ENCODE measurements at places on chromosomes 3 and 15.

DNA sequence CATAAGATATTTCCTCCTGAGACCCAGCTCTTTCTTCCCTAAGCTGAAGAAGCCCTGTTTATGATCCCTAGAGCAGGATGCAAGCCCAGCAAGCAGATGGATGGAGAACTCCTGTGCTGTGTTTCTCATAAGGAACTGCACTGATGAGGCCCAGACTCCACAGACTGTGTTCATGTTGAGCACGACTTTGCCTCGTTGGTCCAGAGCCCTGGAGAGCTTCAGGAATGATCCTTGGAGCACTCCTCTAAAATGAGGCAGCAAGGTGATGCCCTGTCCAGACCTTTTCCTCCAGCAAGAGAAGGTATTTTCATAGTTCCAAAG, 83.8 kb downstream of the MYLK start:
- peak; percentile 34 for DNase-seq

GRCh38 chr3:128197855-128198254, 44.6 kb downstream of the EEFSEC start:
- DNase-seq: no peak

GRCh38 chr15:72919936-72920465, 132.3 kb upstream of the NEO1 start:
- DNase-seq: no peak

DNA sequence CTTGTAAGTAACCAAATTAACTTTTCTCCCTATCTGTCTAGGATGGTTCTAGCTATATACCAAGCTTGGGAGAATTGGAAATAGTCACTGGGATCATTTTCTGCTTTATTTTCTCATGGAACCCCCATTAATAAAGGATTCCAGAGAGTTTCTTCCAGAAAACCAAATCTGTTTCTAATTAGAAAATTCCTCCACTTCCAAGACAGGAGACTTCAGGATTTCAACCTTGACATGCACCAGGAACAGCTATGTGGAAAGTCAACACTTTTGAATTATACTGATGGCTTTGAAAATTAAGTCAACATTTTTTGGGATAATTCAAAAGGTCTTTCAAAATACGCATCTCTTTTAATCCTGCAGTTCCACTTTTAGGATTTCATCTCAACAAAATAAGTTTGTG, 138.3 kb downstream of the MEX3B start:
- DNase-seq: no peak

GRCh38 chr3:111605493-111605892, 10.3 kb upstream of the ZBED2 start:
- no peak for DNase-seq

DNA sequence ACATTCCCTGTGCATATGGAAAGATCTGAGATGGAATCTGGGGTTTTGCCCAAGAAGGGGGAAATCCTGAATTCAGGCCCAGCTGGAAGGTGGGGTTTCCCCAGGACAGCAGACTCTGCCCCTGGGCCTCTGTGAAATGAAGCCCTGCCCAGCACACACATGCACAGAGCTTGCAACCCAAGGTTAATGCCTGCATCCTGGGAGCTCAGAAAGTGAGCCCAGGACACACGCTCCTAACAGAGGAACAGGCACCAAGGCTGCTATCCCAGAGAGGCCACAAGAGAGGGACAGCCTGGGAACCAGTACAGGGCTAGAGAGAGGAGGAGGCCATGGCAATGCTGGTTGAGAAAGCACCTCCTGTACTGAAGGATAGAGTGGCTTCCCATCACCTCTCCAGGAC, 16.1 kb downstream of the SEMA5B start:
- DNase-seq: no peak

DNA sequence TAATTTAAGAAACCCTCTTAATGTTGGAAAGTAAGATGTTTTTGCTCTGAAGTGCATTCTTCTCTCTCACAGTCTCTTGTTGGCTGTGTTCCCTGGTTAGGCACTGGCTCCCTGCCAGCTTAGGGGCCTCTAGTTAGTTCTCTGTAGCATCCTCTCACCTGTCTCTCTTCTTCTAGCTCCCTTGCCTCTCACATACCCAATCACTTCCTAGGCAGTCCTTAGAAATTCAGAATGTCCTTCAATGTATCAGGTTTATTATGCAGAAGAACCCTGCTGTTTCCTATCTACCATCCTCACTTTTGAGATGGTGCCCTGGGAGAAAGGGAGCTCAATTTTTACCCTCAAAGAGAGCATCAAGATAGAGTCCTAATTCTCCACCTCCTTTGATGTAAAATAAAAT, 36.2 kb upstream of the CPNE4 start:
- no peak for DNase-seq

GRCh38 chr3:186990878-186991308, 60.6 kb downstream of the ST6GAL1 start:
- no peak for DNase-seq

DNA sequence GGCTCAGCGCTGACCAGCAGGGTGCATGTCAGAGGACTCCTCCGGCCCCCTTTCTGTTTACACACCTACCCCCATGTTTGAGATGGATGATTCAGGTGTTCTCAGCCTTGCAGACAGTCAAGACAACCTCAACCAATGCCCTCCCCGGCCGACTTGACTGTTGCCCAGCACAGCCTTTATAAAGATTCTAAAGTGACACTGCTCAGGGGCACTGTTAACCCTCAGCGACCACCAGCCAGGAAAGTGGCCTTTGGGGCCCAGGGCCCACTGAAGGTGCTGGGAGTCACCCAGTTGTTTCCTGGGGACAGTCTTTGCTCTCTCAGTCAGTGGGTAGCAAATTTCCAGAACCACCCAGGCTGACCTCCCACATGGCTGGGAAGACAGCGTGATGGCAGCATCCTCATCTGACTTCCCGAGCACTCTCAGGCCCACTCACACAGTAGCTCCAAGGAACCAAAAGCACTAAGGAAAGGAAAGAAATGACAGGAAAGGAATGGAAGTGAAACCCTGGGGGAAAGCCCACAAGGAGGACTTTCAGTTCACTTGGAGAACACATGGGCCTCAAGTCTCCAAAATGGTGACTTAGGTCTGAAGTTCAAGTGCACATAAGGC, 128.4 kb downstream of the ASB7 start:
- DNase-seq: no peak

GRCh38 chr15:100096248-100096600, 245.6 kb downstream of the ADAMTS17 start:
- no peak for DNase-seq

DNA sequence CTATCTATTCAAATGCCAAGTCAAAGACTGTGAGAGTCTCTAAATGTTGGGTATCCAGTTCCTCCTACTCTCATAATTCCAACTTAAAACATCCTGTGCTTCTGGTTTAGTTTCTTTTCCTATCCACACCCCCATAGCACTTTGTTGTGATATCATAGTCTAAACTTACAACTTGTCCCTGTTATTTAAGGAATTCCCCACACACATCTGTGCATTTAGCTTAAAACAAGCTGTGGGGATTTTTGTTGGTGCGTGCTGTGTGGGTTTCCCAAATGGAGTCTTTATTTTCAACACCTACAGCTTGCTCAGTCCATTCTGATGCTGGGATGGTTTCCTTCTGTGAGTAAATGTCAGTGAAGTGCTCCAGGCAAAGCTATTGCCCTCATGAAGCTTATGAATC, 167.3 kb downstream of the GMNC start:
- no peak for DNase-seq

DNA sequence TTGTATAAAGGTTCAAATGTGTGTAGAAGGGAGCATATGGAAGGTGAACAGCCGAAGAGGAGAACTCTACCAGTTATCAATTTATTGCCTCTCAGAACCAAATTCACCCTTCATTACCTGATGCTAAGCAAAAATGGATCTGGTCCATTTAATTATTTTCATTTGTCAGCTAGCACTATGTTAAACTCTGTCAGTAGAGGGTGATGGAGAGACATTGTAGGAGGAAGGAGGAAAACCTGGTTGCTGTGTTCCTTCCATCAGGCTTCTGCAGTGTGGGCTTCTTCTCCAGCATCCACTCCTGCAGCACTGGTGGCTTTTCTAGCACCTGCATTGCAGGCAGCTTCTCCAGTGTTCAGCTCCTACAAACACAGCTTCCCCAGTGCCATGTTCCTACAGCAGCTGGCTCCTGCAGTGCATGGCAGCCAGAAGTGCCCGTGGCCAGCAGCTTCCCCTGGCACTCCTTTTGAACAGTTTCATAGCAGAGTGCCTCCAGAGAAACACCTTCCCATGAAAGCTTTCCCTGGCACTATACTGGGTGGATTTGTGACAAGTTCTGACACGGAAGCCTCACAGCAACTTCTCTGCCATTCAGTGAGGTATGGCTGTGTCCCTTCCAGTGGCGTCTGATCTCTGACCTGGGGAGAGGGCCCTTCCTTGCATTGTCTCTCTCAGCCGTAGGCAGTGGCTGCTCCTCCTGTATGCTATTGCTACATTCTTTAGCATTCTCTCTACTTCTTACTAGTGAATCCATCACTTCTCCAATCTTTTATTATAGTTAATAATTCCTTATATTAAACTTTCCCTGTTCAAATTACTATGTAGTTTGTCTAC, 14.6 kb upstream of the IL17RD start:
- no peak for DNase-seq

- DNase-seq: no peak
These were observed 18.5 kb upstream of the KLHL25 start for GRCh38 chr15:85813234-85813633.

- DNase-seq: no peak
These were observed 635 bp upstream of the RCN2 start for GRCh38 chr15:76930831-76931396.

DNA sequence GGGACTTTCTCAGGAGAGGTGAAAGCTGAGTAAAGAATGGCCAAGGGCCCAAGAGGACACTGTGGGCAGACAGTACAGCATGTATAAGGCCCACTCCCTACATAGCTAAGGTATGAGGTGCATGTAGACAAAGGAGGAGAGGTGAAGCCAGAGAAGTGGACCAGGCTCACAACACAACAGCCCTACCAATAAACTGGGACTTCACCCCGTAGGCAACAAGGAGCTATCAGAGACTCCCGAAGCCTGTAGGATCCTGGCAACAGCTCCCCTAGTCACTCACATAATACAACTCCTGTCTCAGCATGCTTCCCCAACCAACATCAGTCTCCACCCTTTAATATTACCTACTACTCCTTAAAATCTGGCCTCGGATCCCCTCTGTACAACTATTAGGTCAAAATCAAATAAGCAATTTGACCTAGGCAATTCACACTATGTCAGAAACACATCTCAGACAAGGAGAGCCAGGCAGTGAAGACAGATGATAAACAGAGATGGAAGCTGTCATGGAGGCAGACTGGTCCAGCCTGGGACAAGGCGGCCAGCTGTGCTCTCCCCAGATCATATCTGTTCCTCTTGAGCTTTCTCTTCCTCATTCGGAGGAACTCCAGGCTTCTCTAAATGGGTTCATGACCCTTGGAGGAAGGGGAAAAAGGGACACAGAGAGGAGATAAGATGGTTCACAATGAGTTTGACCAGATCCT, 1.4 kb downstream of the XXYLT1 start:
- no peak for DNase-seq

DNA sequence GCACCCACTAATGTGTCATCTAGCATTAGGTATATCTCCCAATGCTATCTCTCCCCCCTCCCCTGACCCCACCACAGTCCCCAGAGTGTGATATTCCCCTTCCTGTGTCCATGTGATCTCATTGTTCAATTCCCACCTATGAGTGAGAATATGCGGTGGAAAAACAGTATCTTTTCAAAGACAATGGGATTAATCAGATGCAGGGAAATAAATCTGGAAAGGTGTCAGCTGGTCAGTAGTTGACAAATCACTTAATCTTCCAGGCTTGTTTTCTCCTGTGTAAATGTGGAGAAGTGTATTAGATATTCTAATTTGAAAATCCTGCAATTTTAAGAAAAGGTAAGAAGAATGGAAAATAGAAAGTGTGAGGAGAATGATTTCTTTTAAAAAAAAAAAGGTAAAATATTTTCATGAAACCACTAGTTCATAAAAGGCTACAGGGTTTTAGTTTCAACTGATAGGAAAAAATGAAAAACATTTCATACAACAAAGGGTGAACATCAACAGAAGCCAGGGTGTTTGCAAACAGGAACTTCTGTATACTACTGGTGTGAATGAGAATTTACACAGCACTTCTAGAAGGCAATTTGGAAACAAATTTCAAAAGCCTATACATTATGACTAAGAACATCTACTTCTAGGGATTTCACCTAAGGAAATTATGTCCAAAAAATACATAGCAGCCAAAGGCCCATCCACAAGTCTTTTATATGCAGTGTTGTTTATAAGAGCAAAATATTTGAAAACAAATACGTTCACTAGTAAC, 113.5 kb downstream of the CBLB start:
- no peak for DNase-seq

DNA sequence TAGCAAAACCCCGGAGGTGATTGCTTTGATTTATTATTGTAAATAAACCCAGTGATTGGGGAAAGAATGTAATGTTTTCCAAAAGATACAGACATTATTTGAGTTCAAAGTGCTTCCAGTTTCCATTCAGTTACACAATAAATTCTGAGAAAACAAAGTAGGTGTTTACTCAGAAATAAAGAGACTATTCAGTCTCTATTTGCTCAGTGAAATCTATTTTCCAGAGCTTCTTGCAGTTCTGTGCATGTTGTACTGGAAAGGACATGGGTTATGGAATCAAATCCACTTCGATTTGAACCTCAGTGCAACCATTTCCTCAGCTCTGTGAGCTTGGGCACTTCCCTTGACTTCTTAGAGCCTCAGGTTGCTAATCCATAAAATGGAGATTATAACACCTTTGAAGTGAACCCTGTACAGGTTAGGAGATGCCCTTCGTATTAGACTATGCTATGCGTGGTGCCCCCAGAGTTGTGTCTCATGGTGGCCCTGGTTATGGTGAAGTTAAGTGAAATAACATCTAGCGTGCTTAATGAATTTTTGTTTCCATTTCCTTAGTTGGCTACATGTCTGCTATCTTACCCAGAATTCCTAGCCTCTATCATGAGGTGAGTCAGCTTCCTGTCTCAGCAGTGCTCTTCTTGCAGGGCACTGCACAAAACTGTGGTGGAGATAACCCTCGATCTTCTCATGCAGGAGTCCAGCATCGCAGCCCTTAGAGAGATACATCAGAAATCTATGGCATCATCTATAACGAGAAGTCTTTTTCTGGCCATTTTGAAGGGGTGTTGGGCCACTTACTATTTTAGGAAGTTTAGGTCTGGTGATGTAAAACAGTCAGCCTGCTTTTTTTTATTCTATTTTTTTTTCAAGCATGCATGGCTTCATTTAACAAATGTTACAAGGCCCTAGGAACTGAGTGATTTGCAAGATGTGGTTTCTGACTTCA, 97.7 kb downstream of the RPL39L start:
- DNase-seq: no peak

- no peak for DNase-seq
These were observed 80.6 kb upstream of the CTNNB1 start for GRCh38 chr3:41118461-41119390.

All from AG20443 (cell line).